ENCODE measurements at places on chromosomes 5 and 9.

- DNase-seq, result no peak
Observed at GRCh38 chr5:175800656-175801081, 70.7 kb upstream of the CPLX2 start.

- DNase-seq, result no peak
Observed at GRCh38 chr9:130254747-130255630, 10.6 kb upstream of the HMCN2 start.

- no peak for DNase-seq
Observed at GRCh38 chr5:135423846-135424168, 23.3 kb downstream of the DCANP1 start.

DNA sequence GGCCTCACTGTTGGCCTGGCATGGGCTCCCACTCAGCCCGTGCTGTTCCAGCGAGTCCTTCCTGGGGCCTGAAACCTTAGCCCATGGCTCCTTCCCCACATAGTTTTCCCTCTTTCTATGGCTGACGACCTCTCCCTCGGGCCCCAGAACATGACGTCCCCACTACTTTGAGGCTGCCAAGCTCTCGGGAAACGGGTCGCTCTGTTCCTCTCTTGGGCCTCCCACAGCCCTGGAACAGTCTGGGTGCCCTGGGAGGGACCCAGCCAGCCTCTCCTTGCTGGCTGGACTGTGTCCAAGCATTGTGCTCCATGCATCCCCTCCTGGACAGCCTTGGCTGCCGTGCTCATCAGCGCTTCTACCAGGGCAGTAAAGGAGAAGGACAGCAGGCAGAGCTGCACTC lies 118.3 kb downstream of the SYK start:
- no peak for DNase-seq

GRCh38 chr9:131277910-131278701 lies 1.8 kb upstream of the FAM78A start:
- peak; percentile 81 for DNase-seq

DNA sequence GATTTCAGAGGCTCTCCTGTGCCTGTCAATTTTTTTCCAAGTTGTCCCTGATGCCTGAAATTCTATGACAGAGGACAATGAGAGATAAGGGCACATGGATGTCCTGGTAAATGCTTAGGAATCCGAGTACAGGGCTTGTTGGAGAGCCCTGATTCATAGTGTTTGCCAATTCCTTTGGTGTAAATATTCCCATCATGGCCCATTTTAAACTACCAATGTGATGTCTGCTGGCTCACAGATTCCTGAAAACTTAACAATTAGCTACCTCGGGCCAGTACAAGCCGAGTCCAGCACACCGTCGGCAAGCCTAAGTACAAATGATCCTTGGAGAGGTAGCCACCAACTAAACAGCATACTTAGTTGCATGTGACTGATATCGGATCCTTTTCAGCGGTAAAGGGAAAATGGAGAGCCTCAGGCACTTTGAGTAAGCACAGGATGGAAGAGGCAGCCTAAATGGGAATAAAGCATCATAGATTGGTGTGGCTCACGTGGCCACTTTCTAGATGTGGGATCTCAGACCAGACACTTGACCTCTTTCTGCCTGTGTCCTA lies 3.6 kb downstream of the ITK start:
- DNase-seq, result no peak

- no peak for DNase-seq
Observed at GRCh38 chr5:1842004-1842819, 40.5 kb downstream of the IRX4 start.

DNA sequence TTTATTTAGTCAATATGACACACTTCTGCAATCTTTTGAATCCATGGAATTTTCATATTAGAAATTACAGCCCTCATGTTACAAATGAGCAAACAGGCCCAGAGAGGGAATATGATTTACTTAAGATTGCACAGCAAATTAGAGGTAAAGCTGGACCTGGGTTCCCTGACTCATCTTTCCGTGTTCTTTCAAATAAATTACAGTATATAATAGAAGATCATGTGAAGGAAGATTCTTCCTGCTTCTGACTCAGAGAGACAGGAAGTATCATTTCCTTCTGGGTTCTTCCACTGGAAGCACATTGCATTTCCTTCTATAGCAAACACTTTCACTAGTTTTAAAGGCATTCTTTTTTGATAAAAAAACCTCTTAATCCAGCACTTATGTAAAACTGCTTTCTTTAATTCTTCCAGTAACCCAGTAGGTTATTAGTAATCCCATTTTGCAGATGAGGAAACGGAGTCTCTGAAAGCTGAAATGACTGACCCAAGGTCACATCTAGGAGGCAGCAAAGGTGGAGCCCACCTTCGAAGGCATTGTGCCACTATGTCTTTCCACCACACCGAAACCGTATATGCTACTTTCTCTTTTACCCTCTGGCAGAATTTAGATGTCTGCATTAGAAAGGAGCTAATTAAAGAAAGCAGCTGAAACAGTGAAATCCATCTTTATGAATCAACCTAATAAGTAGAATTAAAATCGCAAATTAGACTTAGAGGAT lies 566.7 kb upstream of the KLF4 start:
- DNase-seq, result no peak

- peak; percentile 40 for DNase-seq
Observed at GRCh38 chr5:113043491-113043931, 66.9 kb downstream of the DCP2 start.

- DNase-seq, result no peak
Observed at GRCh38 chr5:18311266-18311665, 677.0 kb downstream of the TAF11L14 start.

GRCh38 chr9:132486706-132487350 lies 76.8 kb downstream of the CFAP77 start:
- DNase-seq, result no peak

DNA sequence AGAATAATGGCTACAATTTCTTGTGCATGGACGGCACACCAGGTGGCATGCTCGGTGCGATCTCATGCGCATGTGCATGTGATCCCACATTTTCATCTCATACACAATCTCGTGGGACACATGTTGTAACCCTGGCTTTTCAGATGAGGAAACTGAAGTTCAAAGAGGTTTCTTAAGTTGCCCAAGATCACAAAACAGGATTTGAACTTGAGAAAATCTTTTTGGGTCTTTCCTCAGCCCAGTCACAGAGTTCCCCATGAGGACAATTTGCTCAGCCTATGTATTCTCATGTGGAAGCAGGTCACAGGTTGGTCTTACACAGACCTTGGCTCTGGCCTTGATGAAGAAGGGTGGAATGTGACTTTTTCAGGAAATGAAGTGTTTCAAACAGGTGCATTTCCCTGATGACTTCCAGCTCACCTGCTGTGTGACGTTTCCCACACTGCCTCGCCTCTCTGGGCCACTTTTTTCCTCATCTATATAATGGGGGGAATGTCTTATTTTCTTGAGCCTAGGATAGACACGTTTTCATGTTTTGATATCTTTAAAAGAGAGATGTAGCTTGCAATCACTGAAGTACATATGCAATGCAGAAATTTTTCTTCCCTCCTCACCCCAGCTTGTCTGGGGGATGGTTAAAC lies 7.1 kb upstream of the ORM1 start:
- DNase-seq, result no peak

Data from NCI-H146 (cell line).